Midbrain (tissue), 1 donor: ENCODE measurements at places on chromosomes 1 and 21.
A peak's percentile ranks its signal among the peaks of the same experiment; 100 is the strongest.

GRCh38 chr1:197394831-197395608, 127.0 kb downstream of the CRB1 start:
- DNase-seq, result no peak

DNA sequence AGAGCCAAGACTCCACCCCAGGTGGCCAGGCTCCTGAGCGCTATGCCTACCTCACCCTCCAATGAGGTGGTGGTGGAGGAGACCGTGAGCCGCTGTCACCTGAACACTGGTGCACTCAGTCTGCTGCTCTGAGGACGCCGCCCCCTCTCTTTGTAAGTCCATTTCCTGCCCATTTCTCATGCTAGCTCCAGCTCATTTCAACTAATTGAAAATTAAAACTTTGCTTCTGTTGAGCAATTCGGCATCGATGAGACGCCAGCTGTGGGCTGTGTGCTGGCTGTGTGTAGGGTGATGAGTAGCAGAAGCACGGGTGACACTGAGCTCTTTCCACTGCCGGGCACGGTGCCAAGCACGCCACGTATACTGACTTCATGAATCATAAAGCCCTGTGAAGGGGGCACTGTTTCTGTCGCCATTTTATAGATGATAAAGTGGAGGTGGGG, 11.2 kb downstream of the TNFRSF1B start:
- DNase-seq, result no peak

- no peak for DNase-seq
Observed at GRCh38 chr1:165816157-165816556, 11.3 kb upstream of the UCK2 start.

DNA sequence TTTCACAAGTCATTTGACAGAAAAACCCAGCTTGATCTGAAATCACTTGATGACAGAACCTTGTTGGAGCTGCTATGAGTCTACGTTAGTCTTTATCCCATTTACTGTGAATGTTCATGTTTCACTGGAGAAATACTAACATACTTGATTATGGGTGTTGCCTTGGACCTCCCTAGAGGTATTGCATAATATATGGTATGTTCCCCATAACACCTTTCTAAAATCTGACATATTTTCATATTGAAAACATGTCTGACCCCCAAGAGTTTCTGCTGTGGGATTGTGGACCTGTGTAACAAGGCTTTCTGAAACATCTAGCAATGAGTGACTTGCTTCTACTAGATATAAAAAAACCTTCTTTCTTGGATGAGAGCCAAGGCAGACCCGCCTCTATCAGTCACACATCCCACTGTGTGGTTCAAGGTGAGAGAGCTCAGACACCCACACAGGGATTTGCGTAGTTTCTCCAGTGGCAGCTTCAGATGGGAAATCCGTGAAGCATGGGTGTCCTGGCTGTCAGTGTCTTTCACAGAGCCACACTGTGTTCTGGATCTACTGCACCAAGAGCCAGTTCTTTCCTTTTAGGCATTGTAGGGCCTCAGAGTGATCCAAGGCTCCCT, 4.6 kb downstream of the NENF start:
- no peak for DNase-seq

GRCh38 chr1:51877434-51878307, 856 bp downstream of the NRDC start:
- DNase-seq, result no peak

GRCh38 chr1:204089044-204089751, 16.3 kb downstream of the SOX13 start:
- DNase-seq, result peak; percentile 49

DNA sequence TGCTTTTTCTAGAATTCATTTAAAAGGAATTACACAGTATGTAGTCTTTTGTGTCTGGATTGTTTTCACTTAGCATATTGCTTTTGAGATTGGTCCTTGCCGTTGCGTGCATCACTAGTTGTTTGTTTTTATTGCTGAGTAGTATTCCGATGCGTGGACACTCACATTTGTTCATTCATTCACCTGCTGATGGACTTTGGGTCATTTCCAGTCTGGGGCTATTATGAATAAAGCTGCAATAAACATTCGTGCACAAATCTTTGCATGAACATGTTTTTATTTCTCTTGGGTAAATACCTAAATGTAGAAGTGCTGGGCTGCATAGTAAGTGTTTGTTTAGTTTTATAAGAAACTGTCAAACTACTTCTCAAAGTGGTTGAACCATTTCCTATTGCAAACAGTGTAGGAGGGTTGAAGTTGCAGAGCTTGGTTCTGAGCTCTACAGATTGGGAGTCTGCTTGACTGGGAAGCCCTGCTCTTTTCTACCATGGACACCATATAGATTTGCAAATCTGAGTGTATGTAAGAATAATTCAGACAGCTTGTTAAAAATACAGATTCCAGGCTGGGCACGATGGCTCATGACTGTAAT, 404.7 kb upstream of the PROX1 start:
- no peak for DNase-seq
